ENCODE measurements at places on chromosomes 2 and 18. TPM values are rescaled to one million over a fixed set of nuclear protein-coding genes. Genes with fewer than 3 reads are reported as not detected.

The OSR1 gene
- 17.7 TPM for polyA plus RNA-seq

The TMEM237 gene
- 15.4 TPM for polyA plus RNA-seq

The YES1 gene
- polyA plus RNA-seq, result 47.7 TPM

The ALPI gene
- polyA plus RNA-seq, result 80.6 TPM

The MRPL33 gene
- polyA plus RNA-seq, result 126 TPM

The SCYGR5 gene
- not detected for polyA plus RNA-seq

The ZAP70 gene
- polyA plus RNA-seq, result 5.1 TPM

The CDH20 gene
- polyA plus RNA-seq, result 0.22 TPM

The CTAGE1 gene
- 0.10 TPM for polyA plus RNA-seq

The IL1R2 gene
- polyA plus RNA-seq, result 0.67 TPM

The SOX11 gene
- 3.1 TPM for polyA plus RNA-seq

The HOXD3 gene
- polyA plus RNA-seq, result 3.9 TPM

The DNAJC5G gene
- 0.19 TPM for polyA plus RNA-seq
